Effector CD8-positive, alpha-beta T cell (primary cell): ENCODE measurements at places on chromosomes 11 and 22.

DNA sequence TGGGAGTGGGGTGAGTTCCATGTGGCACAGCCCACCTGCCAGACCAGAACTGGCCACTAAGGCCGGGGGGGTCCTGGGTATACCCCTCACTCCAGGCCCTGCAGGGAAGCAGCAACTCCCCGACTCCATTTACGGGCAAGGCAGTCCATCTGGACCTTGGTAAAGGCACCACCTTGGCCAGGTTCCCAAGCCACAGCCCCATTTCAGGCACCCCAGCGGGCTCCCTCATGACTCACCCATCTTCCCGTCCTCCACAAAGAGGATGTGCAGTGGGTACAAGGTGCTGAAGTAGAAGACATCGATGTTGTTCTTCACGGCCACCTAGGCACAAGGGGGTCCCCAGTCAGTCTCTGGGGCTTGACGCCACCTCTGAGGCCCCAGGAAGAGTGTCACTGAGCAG lies 15.7 kb upstream of the RASL10A start:
- DNase-seq: no peak

DNA sequence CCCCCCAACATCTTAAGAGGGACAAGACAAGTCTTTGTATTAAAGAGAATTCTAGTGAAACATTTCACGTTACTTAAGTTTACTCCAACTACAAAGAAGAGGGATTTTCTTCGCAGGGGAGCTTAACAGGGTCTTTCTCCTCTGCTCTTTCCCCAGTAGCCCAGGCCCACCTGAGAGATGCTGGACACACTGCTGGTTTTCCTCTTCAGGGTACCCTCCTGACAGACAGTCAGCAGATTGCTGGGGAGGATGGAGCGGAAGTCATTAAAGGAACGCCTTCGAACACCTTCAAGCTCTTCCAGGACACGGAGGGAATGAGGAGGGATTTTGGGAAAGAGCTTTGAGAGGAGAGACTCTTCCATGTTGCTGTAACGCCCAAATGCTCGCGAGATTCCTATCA lies 39.1 kb downstream of the PI4KA start:
- DNase-seq: no peak

- no peak for DNase-seq
These were observed 40.5 kb downstream of the ARHGAP1 start for GRCh38 chr11:46659908-46660307.

DNA sequence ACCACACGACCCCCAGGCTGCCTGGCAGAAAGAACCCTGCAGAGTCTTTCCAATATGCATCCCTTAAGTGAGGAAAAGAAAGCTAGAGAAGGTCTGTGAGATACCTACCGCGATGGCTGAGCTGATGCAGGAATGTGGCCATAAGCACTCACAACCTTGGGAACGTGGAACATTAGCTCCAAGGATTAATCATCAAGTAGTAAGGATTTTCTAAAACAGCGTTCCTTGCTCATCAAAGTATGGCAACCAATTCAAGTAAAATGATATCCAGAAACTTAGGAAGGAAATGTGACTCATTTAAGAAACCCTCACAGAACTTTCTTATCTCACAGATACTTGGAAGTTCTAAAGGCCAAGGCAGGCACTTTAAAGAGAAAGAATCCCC lies 12.8 kb downstream of the PACSIN2 start:
- DNase-seq: no peak

DNA sequence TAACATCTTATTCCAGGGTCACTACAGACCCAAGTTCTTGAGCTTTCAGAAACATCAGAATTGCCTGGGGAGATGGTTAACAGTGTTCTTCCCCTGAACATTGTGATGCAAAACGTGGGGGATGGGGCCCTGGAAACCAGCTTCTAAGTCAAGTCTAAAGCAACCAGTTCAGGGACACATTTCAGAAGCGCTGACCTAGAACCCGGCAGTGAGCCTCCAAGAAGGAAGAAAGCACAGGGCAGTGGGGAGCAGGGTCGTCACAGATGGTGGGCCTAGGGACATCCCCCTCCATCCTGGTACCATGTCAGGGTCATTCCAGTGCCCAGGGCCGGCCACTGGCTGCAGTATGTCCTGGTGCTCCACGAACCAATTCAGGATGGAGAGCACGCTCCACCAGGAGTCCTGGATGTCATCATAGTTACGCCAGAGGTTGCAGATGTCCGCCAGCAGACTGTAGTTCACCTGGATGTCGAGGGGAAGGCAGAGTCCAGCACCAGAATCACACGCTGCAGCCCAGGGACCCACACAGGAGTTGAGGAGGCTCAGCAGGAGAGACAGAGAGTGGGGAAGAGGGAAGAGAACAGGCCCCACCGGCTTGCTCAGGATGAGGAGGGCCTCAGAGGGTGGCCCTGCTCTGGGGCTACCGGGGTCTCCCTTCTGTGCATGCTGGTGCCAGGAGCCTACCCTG lies 5.0 kb downstream of the NAGA start:
- no peak for DNase-seq

- DNase-seq: no peak
These were observed 137.9 kb upstream of the RASSF10 start for GRCh38 chr11:12871241-12871640.

DNA sequence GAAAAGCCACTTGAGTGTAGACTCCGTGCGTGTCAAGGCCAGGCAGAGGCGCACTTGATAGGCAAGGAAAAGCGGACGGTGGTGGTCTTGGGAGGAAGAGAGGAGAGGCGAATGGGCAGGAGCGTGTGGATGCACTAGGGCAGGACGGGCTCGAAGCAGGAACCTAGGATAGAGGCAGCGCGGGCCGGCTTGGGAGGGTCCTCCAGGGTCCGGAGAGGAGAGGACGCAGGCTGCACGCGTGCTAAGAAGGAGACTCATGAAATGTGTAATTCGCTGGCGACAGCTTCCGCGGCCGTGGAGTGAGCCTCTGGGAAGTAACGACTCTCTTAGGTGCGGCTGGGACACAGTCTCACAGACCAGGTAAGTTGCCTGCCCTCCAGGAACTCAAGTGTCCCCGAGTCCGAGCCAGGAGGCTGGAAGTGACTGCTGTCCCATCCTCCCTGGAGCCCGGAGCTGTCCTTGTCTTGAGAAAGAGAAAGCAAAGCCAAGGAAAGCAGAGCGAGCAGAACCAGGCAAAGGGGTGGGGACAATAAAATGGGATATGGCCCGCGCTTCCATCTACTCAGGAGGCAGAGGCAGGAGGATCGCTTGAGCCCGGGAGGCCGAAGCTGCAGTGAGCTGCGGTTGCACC lies 874 bp upstream of the IL17RA start:
- DNase-seq: no peak

- DNase-seq: no peak
These were observed 1.4 kb downstream of the TNNI2 start for GRCh38 chr11:1839924-1840779.

- DNase-seq: no peak
These were observed 845.3 kb downstream of the BRD1 start for GRCh38 chr22:48982321-48982905.

GRCh38 chr22:28252539-28252938 lies 333.5 kb upstream of the PITPNB start:
- no peak for DNase-seq

- peak; percentile 64 for DNase-seq
These were observed 2.8 kb downstream of the CHADL start for GRCh38 chr22:41237707-41238569.

DNA sequence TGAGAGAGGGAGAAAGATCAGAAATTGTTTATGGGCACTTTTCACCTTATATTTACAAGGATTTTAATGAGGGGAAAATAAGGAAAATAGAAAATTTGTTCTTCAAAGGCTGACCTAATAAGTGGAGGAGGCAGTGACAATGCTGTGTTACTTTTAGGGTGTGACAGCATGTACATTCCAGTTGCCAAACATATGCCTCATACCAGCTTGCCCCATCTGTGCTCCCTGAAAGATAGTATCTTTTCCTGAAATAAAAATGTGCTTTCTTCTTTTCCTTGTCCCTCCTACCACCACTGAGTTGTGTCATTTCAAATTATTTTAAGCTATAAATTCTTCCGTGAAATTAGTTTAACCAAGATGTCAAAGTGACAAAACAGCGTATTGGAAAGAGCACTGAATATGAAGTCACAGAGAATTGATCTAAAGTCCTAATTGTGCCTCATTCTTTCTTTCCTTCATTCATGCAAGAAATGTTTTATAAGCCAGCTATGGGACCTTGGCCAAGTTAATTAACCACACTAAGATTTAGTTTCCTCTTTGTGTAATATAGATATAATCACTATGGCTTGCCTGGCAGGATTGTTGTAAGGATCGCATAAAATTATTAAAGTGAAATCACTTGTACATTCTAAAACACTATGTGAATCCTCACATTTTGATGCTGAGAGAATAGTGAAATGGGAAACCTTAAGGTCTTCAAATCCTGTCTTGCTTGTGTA lies 1307.5 kb upstream of the TENM4 start:
- DNase-seq: no peak

GRCh38 chr11:122115524-122116379 lies at the start of gene BLID:
Gene BLID (minus strand): TSS chr11:122116215. CDS start chr11:122115922, 293 bp downstream.
- no peak for DNase-seq

DNA sequence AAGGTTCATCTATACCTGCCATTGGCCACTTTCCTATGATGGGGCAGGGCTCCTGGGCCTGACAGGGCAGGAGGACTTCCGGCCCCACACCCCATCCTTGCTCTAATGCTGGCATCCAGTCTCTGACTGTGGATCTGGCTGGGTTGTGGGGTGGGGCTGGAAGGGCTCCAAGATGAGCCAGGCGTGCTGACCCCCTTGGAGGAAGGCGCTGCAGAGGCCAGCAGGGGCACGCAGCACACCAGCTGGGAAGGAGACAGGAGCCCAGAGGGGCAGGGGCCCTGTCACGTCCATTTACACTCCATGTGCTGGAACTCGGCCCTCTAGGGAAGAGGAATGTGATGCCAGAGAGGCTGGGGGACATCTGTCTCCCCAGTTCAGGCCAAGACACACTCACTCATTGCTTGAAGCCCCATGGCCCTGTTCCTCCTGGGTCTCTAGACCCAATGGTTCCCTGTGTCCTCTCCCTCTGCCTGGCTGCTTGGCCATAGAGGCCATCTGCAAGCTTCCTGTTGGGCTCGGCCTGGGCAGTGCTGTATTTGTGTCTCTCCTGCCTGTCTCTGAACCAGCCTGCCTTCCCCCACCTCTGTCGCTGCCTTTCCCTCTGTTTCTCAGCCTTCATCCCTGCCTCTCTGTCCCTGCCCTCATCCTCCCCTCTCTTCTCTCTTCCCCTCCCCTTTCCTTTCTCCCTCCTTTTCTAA lies 67.5 kb upstream of the NECTIN1 start:
- no peak for DNase-seq

GRCh38 chr11:27416568-27417176 lies 53.7 kb upstream of the CCDC34 start:
- no peak for DNase-seq

DNA sequence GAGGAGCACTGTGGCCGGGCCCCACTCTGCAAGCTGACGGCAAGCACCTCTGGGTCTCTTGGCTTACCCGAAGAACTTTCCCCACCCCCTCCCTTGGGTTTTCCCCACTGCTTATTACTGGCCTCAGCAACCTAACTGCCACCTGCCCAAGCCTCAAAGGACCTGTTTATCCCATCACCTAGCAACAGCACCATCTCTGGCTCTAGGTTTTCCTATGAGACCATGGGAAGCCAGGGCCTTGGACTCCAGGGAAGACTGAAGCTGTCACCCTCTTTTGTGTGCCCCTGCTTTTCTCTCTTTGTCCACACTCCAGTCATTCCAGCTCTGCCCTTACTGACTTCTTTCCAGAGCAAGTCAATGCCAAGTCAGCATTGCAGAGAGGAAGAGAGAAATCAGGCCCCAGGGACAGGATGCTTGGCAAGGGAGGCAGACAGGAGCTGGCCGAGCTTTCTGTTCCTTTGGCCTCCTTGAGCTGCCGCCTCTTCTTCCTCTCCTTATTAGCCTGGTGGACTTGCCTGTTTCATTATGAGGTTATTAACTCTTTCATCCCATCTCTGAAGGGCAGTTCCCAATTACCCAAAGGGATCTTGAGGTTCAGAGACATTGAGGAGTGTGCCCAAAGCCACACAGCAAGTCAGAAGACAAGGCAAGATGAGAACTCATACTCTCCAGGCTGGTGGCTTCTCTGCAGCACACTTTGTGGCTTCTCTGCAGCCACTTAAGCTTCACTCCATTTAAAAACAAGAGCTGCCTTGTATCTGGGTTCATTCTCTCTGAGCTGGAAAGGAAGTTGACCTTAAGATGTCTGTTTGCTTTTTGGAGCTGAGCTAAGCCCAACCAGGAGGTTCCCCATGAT lies at the start of gene SMIM35:
Gene SMIM35, minus strand, starts transcription at position 51 of the 856 bp plus-strand sequence. CDS start 206 bp downstream, outside the sequence.
- no peak for DNase-seq

GRCh38 chr11:100753172-100753543 lies 66.1 kb downstream of the ARHGAP42 start:
- DNase-seq: no peak

DNA sequence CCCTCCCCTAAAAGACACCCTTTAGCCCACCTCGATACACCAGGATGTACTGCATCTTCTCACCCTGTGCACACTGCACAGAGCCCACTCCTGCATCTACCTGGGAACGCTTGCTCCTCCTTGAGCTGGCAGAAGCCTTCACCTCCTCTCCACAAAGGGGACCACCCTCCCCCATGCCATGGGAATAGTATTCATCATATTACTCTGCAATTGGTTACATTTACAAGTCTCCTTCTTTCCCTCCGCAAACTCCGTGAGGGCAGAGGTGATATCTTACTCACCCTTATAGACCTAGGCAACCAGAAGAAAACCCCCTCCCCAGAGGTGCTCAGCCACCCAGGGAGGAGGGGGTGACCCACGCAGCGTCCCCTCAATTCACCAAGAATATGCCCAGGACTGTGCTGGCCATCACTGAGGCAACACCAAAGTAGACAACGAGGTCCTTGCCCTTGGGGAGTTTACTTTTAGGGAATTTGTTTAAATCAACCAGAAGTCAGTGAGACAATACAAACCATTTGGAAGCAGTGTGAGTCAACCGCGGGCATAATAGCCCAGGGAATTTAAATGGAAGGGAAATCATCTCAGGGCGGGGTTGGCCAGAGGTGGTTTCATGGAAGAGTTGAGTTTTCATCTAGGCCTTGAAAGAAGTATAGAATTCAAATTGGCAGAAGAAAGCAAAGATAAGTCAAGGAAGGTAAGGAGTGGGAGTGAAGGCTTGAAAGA lies 214.5 kb downstream of the BARX2 start:
- DNase-seq: no peak

- peak; percentile 53 for DNase-seq
These were observed 4.1 kb downstream of the SUN2 start for GRCh38 chr22:38751422-38752346.
